NCI-H1436 treated with DMSO at 0.1 percent for 48 hours (cell line): ENCODE measurements at places on chromosomes 16 and 17.
A peak's percentile ranks its signal among the peaks of the same experiment; 100 is the strongest.

DNA sequence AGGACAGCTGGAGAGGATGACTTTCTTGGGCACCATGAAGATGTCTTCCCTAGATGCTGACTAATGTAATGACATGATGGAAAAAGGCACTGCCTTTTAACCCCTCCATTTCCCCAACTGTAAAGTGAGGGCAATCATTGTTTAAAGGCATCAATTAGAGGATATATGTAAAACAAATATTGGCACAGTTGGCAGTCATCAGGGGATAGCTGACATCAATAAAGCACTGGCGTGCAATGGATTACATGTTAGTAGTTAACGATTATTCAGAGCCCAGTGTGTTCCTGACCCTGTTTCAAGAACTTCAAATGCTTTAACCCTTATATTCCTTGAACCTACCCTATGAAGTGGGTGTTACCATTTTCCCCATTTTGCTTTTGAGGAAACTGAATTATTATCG is 100.7 kb downstream of the TMEM114 start:
- no peak for DNase-seq

DNA sequence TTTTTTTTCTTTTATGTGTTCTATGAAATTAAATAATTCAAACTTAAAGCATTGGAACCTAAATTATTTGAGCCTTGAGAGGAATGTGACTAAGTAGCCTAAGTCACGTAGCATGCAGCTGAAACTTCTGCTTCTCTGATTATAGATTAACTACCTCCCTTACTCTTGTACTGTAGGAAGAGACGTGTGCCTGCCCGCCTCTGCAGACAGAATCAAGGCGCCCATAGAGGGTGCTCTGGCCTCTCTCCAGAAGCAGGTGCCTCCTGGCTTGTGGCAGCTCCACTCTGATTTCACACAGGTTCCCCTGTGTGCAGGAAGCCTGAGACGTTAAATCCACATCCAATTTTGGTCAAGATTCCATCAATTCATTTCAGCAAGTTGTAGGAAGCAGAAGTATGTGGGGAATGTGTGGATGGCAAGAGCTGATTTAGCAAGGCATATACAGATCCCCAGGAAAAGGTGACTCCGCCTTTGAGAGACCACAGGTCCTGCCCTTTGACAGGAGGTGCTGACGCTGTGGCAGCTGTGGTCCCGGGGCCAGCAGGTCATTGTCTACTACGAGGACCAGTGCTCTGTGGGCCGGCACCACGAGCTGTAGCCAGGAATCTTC is 1418.8 kb downstream of the CDH11 start:
- no peak for DNase-seq

- no peak for DNase-seq
Measured at GRCh38 chr16:65453646-65454045, 331.8 kb upstream of the CDH11 start.

GRCh38 chr17:78915872-78916632 is 9.1 kb downstream of the TIMP2 start:
- DNase-seq, result no peak

- DNase-seq, result no peak
Measured at GRCh38 chr16:53078765-53079485, 24.1 kb downstream of the CHD9 start.

- peak; percentile 26 for DNase-seq
Measured at GRCh38 chr16:58487566-58488351, 12.2 kb upstream of the NDRG4 start.

GRCh38 chr16:2663553-2664546 is 18.5 kb upstream of the KCTD5 start:
- DNase-seq, result no peak

GRCh38 chr16:84477661-84478060 is 26.8 kb downstream of the MEAK7 start:
- no peak for DNase-seq

DNA sequence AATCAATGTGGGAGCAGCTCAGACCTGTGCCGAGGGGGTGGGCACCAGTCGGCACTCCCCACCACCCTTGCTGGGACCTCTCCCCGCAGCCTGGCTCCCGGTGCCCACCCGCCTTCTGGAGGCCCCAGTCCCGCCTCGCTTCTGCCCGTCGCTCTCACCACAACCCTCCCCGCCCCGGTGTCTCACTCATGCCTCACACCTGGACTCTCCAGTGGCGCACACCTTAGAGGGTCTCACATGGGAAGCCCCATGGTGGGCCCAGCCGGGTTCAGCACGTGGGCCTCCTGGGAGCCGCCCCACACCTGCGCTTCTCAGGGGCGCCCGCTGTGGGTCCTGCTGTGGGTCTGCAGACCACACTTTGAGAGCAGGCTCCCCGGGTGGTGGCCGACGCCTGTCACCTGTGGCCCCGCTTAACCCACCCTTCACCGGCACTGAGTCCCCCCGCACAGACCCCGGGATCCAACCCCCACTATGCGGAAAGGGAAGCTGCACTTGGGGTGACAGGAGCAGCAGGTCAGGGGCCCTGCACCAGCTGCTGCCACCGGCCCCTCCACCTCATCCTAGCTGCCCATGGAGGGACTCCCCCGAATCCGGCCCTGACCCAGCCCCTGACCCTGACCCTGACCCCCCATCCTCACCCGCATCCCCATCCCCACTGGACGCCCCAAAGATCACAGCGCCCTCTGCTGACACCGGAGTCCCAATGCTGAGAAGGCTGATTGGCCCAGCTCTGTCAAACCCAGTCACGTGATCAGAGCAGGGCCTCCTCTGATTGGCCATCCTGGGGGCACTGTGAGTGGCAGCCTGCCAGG is 27.4 kb upstream of the SLC38A10 start:
- no peak for DNase-seq

- no peak for DNase-seq
Measured at GRCh38 chr16:60407606-60408005, 1628.6 kb downstream of the CDH8 start.

- DNase-seq, result no peak
Measured at GRCh38 chr17:75244133-75244866, 17.1 kb downstream of the GGA3 start.

GRCh38 chr17:32523017-32523680 is 36.4 kb downstream of the CDK5R1 start:
- no peak for DNase-seq

- DNase-seq, result no peak
Measured at GRCh38 chr17:11178581-11178980, 62.4 kb upstream of the SHISA6 start.

- no peak for DNase-seq
Measured at GRCh38 chr17:53234138-53234537, 588.6 kb upstream of the KIF2B start.

DNA sequence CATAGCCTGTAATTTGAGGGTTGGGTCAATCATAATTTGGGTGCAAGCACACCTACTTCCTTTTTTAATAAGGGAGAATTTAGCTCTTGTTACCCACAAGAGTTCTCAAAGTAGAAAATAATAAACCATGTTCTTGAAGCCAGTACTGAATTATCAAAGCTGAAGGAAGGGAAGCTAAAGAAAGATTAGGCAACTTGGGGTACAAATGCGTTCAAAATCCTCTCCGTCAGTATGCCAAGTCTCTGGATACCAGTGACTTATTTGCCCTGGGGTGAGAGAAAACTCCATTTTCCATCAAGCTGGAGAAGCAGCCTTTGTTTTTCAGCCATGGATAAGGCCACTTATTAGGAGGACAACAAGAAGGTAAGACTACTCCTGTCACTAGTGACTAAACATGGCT is 23.5 kb upstream of the DHRS13 start:
- no peak for DNase-seq

DNA sequence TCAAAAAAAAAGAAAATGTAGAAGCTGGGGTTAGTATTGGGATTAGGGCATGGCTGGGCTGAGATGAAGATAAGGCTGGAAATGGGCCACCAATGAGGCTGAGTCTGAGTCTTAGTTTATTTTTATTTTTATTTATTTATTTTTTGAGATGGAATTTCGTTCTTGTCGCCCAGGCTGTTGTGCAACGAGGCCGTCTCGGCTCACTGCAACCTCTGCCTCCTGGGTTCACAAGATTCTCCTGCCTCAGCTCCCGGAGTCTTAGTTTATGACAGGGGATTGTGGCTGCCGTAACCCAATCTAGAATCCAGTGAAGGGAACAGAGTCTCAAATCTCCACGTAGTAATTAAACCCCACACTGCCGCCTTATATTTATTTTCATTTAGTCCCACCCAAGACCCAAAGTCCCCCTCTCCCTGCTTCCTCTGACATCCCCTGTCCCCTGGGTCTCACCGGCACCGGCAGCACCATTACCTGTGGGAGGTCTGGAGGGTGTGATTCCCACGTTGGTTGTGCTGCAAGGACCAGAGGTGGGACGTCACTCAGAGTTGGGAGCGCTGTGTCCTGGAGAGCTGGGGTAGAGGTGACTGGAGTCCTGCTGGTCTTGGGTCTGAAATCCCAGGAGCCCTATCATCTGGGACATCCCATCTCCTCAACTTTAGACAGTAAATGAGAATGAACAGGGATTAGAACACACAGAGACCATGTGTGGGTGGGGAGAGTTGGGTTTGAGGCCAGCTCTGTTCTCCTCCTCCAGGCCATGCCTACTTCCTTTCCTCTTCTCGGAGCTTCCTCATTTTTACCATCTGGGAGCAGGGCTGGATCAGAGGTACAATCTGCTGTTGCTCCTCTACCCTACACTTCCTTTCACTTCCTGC is at the start of gene CLEC10A:
TSS of gene CLEC10A (minus strand) at position 671 of the 875 bp plus-strand sequence. CDS start 1,439 bp downstream, outside the sequence.
- DNase-seq, result no peak

DNA sequence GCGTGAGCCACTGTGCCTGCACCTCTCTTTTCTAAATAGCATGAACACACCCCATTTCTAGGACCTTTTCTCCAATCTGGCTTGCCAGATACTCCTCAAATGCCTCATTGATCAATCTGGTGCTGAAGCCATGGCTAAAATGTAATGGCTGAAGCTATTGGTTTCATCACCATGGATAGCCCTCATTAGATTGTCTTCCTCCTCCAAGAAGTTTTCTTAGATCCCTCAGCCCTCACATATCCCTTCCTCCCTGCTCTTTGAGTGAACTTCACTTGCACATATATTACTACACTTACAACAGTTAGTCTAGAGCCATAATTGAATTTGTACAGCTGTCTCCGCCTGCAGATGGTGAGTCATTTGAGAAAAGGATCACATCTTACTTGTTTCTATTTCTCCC is 77.9 kb upstream of the TOX3 start:
- no peak for DNase-seq

- no peak for DNase-seq
Measured at GRCh38 chr16:19765860-19766553, 47.9 kb downstream of the IQCK start.

DNA sequence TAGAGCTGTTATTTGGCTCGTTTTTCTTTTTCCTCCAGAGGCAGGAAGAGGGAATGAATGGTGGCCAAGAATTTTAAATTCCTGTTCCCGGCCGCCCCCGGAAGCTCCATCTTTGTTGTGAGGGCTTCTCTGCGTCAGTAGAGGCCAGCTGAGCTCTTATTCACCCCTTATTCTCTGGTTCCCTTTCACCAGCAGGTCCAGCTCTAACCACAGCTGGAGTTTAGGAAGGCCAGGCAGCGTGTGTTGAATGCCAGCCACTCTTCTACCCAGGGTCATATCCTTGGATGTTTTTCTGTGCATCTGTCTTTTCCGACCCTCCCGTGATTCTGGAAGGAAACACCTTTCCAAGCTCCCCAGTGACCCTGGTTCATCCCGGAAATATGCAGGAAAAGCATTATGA is 570.5 kb downstream of the WWOX start:
- DNase-seq, result no peak

DNA sequence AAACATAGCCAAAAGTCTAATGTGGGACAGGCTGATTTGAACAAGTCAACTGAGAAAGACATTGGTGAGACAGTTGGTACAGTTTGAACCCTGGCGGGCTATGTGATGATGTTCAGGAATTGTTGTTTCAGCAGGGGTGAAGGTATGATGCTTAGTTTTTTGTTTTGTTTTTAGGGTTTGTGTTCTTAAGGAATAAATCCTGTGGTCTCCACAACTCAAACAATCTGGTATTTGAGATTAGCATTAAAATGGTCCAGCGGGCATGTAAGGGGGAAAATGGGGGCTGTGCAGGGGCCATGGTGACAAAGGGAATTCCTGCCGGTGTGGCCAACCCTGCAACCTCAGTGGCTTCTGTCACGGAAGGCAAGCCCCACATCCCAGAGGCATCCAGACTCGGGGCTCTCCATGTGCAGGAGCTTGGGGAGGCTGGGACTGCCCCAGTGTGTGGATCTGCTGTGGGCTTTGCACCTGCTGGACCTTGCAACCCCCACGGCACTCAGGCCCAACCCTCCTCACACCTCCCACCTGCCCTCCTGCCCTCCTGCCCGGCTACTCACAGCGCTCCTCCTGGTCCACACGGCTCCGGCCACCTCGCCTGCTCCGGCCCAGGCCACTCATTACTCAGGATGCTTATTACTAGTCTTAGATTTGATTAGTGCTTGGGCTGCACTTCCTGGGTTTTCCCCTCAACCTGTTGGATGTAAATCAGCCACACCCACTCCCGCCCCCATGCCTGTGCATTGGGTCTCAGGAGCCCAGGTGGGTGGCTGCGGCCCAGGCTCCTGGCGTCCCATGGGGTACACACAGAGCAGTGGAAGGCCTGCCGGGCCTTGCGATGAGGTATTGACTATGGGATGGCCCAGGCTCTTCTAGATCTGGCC is at the start of gene TNFRSF13B:
TSS of gene TNFRSF13B (minus strand) at position 661 of the 881 bp plus-strand sequence. CDS start at position 618, 43 bp downstream.
- DNase-seq, result no peak

- DNase-seq, result no peak
Measured at GRCh38 chr16:10889855-10890254, 12.9 kb downstream of the CIITA start.
